Fibroblast of lung (primary cell): ENCODE measurements at places on chromosomes 13 and 19.
A peak's percentile ranks its signal among the peaks of the same experiment; 100 is the strongest.

DNA sequence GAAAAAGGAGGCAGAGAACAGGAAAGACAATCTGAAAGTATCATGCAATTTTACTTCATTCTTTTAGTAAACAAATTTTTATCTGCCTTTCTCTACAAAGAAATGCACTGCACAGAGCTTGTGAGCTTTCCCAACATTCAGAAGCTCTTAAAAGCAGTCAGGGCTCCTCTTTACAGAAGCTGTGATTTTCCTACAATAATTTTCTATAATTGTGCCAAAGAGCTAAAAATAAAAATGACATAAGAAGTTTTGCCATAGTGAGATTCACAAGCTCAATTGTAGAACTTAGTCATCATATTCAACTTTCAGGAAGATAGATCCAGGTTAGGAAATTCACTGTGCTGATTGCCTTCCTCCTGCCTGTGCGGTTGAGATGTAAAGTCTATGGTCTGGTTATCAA is 341.4 kb downstream of the PCDH9 start:
- H3K4me3 ChIP-seq: no peak overlapping the region
- H3K36me3 ChIP-seq: no peaks in the 10 kb centered on the region
- H3K27ac ChIP-seq: no peak overlapping the region

DNA sequence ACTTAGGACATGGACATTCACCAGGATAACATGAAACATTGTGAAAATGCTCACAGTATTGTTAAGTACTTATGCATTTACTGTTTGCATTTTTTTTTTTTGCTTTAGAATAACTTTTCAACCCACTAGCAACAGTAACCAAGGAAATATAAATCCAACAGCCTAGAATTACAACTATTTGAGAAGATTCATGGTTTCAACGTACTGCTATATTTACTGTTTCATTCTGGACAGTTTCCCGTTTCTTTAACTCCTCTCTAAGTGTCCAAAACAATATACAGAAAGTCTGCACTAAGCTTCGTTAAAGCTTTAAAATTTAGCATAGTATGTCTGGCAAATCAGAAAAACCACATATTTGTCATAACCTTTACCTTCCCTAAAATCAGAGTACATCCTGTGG is 2.7 kb downstream of the SMAD9 start:
- H3K36me3 ChIP-seq: no peaks in the 10 kb centered on the region
- H3K4me1 ChIP-seq: no peaks in the 10 kb centered on the region
- no peak overlapping the region for H3K4me3 ChIP-seq
- no peak overlapping the region for H3K27ac ChIP-seq
- DNase-seq: no peak

- no peaks in the 10 kb centered on the region for H3K4me1 ChIP-seq
- DNase-seq: no peak
- no peak overlapping the region for H3K4me3 ChIP-seq
- no peak overlapping the region for H3K27ac ChIP-seq
- peaks cover 67% of the 10 kb centered on the region for H3K27me3 ChIP-seq
- H3K36me3 ChIP-seq: no peaks in the 10 kb centered on the region
Measured at GRCh38 chr13:27980280-27980998, 8.1 kb downstream of the URAD start.

GRCh38 chr19:15138427-15138826 is 31.2 kb downstream of the SYDE1 start:
- no peaks in the 10 kb centered on the region for H3K36me3 ChIP-seq
- peak; percentile 31 for DNase-seq
- peaks cover 5% of the 10 kb centered on the region for H3K4me1 ChIP-seq
- H3K27me3 ChIP-seq: no peaks in the 10 kb centered on the region
- H3K4me3 ChIP-seq: no peak overlapping the region

DNA sequence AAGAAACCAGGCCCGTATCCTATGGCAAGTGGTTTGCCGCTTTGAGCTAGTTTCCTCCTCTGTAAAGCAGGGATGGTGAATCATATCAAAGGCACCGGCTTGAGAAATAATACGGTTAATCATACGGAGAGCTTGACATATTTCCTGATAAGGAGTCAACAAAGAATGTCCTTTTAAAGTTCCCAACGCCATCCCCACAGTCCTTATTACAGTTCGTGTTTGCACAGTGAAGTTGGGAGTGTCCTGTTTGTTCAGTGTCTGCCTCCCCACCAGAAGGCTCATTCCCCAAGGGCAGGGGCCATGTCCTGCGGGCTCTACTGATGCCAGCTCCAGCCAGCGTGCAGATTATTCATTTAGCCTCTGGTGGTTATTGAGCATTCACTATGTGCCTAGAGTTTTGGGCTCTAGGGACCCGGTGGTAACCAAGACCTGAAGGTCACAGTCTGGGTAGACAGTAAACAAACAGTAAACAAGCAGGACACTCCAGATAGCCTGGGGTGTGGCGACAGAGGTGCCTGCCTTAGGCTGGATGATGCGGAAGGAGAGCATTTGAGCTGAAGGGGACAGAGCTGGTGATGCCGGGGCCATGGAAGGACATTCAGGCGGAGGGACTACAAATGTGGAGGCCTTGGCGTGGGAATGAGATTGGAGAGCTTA is 6.3 kb downstream of the GRAMD1A start:
- DNase-seq: peak; percentile 90
- H3K36me3 ChIP-seq: peaks cover 15% of the 10 kb centered on the region
- H3K4me3 ChIP-seq: no peak overlapping the region
- H3K27ac ChIP-seq: no peak overlapping the region
- peaks cover 5% of the 10 kb centered on the region for H3K4me1 ChIP-seq
- H3K27me3 ChIP-seq: no peaks in the 10 kb centered on the region

DNA sequence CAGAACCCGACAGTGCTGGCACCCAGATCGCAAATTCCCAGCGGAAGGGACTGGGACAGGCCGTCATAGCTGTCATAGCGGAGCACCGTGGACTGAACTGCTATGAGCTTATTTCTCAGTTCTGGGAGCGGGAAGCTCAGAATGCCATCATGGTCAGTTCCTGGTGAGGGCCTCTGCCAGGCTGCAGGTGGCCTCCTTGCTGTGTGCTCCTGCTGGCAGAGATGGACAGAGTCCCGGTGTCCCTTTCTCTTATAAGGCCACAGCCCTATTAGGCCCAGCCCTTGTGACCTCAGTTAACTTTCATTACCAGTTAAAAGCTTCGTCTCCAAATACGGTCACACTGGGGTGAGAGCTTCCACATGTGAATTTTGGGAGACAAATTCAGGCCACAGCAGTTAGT is 4.6 kb downstream of the ZNF444 start:
- no peak overlapping the region for H3K27ac ChIP-seq
- no peaks in the 10 kb centered on the region for H3K4me1 ChIP-seq
- no peaks in the 10 kb centered on the region for H3K27me3 ChIP-seq
- H3K36me3 ChIP-seq: peaks cover 6% of the 10 kb centered on the region
- DNase-seq: no peak

GRCh38 chr19:41936416-41936850 is 8.2 kb upstream of the ERFL start:
- H3K4me3 ChIP-seq: no peak overlapping the region
- H3K27me3 ChIP-seq: peaks cover 39% of the 10 kb centered on the region
- no peak for DNase-seq
- H3K4me1 ChIP-seq: peaks cover 12% of the 10 kb centered on the region

- no peaks in the 10 kb centered on the region for H3K27me3 ChIP-seq
- no peak overlapping the region for H3K4me3 ChIP-seq
- no peaks in the 10 kb centered on the region for H3K36me3 ChIP-seq
- H3K4me1 ChIP-seq: no peaks in the 10 kb centered on the region
Measured at GRCh38 chr13:94726425-94726824, 14.1 kb upstream of the SOX21 start.

DNA sequence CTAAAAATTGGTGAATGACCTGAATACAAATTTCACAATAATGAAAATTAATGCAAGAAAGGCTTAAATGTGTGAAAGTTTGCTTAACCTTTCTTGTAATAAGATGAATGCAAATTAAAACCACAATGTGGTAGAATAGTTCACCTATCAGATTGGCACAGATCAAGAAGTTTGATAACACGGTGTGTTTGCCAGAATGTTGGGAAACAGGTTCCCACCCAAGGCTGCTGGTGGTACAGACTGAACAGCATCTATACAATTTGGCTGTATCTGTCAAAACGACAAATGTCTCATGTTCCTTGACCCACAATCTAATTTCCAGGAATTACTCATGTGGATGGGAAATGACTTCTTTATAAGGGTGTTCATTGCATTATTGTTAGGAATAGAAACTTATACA is 8.6 kb upstream of the IRS2 start:
- H3K36me3 ChIP-seq: no peaks in the 10 kb centered on the region
- no peak for DNase-seq
- H3K27ac ChIP-seq: no peak overlapping the region

GRCh38 chr13:107217251-107217650 is 649.3 kb upstream of the ARGLU1 start:
- DNase-seq: peak; percentile 10
- no peaks in the 10 kb centered on the region for H3K36me3 ChIP-seq
- no peak overlapping the region for H3K27ac ChIP-seq
- H3K4me1 ChIP-seq: no peaks in the 10 kb centered on the region
- H3K27me3 ChIP-seq: no peaks in the 10 kb centered on the region

GRCh38 chr19:32813862-32814425 is 55.6 kb downstream of the SLC7A9 start:
- no peak overlapping the region for H3K4me3 ChIP-seq
- no peaks in the 10 kb centered on the region for H3K36me3 ChIP-seq
- no peak for DNase-seq
- H3K4me1 ChIP-seq: no peaks in the 10 kb centered on the region

- H3K4me3 ChIP-seq: no peak overlapping the region
- DNase-seq: no peak
- H3K27me3 ChIP-seq: no peaks in the 10 kb centered on the region
- no peaks in the 10 kb centered on the region for H3K36me3 ChIP-seq
- H3K27ac ChIP-seq: no peak overlapping the region
Measured at GRCh38 chr13:98526182-98526512, 50.8 kb downstream of the STK24 start.

- no peaks in the 10 kb centered on the region for H3K27me3 ChIP-seq
- H3K36me3 ChIP-seq: no peaks in the 10 kb centered on the region
- H3K4me1 ChIP-seq: no peaks in the 10 kb centered on the region
- no peak for DNase-seq
Measured at GRCh38 chr13:107977071-107977574, 238.2 kb downstream of the LIG4 start.

GRCh38 chr13:112605531-112605990 is 17.6 kb upstream of the TUBGCP3 start:
- no peaks in the 10 kb centered on the region for H3K27me3 ChIP-seq
- H3K4me1 ChIP-seq: no peaks in the 10 kb centered on the region
- peak overlapping the region; percentile 51 for H3K4me3 ChIP-seq
- no peaks in the 10 kb centered on the region for H3K36me3 ChIP-seq
